ENCODE measurements at places on chromosomes 3 and 15. TPM values are rescaled to one million over a fixed set of nuclear protein-coding genes. Genes with fewer than 3 reads are reported as not detected.

Gene C3orf49
- not detected for total RNA-seq

Gene TMEM108
- 0.41 TPM for total RNA-seq

Gene CLDN11
- total RNA-seq: 1.9 TPM

Gene DNAJA4
- total RNA-seq: 11.1 TPM

Gene TXNRD3
- 17.2 TPM for total RNA-seq

Gene ISL2
- total RNA-seq: 0.51 TPM

Gene CMTM6
- total RNA-seq: 56.4 TPM

Gene GOLGA8J
- total RNA-seq: 0.44 TPM

Gene FAM43A
- total RNA-seq: 51.4 TPM

Gene GABRR3
- not detected for total RNA-seq

Gene OCA2
- 0.13 TPM for total RNA-seq

Gene PRSS50
- total RNA-seq: 0.13 TPM

Gene EID1
- 102 TPM for total RNA-seq

Gene FETUB
- not detected for total RNA-seq

Gene HHATL
- total RNA-seq: not detected

Gene ATP13A3
- total RNA-seq: 169 TPM

Gene TGM4
- total RNA-seq: 0.46 TPM

Gene CLDN18
- 0.08 TPM for total RNA-seq

Gene ADGRG7
- total RNA-seq: not detected

Gene NR1I2
- not detected for total RNA-seq

Gene MORC1
- total RNA-seq: not detected

Gene KIF15
- 12.2 TPM for total RNA-seq

Gene LTK
- not detected for total RNA-seq

Gene AADACL2
- not detected for total RNA-seq

Gene GOLGA6D
- total RNA-seq: not detected

Gene TERC
- total RNA-seq: 6.0 TPM

Gene MOBP
- not detected for total RNA-seq

Gene B3GALNT1
- 31.1 TPM for total RNA-seq

Gene MNS1
- total RNA-seq: 3.8 TPM

Gene LRRC2
- total RNA-seq: not detected

Gene CPNE9
- 0.13 TPM for total RNA-seq

Gene PDHB
- total RNA-seq: 66.6 TPM

Gene MAP1A
- total RNA-seq: 1.6 TPM

Gene DPPA2
- not detected for total RNA-seq

Gene EIF2B5
- total RNA-seq: 60.2 TPM

Gene LRRC49
- 8.3 TPM for total RNA-seq

Gene CNTN6
- not detected for total RNA-seq

Gene MCF2L2
- 1.0 TPM for total RNA-seq

Gene ADAMTS9
- total RNA-seq: 0.05 TPM

Gene IQCF5
- total RNA-seq: not detected

Gene PRTG
- total RNA-seq: 11.4 TPM

Gene PFN2
- total RNA-seq: 220 TPM

Gene INSYN1
- 2.6 TPM for total RNA-seq

Gene DUOXA1
- not detected for total RNA-seq

Gene SI
- total RNA-seq: not detected

Gene PATL2
- total RNA-seq: 0.49 TPM

Gene NOX5
- total RNA-seq: 0.26 TPM

Gene GOLGA6L26
- total RNA-seq: not detected

Gene FBXW12
- total RNA-seq: not detected

Gene CAPN3
- 0.31 TPM for total RNA-seq

Gene CX3CR1
- total RNA-seq: not detected

Gene MME
- 1.6 TPM for total RNA-seq

All from Panc1 (cell line).